ENCODE measurements at places on chromosomes 13 and 19.

GRCh38 chr13:106488076-106488475, 47.4 kb downstream of the EFNB2 start:
- DNase-seq: no peak

GRCh38 chr19:5330307-5330720, 10.3 kb downstream of the PTPRS start:
- no peak for DNase-seq

DNA sequence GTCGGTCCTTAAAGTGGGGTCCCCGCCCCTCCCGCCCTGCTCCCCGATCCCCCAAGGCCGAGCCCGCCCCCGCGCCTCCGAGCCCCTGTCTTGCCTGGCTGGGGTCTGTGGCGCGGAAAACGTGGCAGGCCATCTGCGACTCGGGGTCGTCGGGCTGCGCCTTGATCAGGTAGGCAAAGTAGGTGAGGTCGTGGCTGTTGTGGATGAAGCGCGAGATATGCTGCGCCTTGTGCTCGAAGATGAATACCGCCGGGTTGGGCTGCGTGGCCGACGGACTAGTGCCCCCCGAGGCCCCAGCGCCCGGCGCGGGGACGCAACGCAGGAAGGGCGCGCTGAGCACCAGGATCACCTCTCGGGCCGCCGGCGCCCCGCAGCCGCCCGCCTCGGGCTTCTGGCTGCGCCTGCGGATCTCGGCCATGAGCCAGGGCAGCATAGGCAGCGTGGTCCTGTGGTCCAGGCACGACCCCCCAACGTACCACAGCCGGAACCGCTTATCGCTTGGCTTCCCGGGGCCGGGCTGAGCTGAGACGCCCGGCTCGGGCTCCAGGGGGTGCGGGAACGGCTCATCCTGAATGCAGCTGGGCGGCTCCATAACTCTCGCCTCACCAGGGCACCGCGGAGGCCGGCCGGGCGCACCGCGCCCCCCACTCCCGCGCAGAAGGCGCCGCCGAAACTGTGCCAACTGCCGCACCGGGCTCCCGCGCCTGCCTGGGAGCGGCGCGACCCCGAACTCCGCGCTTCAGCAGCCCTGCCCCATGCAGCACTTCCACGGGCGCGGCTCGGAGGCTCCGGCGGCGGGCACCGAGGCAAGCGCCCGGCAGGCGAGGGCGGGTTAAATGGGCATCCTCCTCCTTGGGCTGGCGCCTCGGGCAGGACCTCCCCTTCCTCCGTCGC, 546 bp downstream of the TBC1D4 start:
- peak; percentile 14 for DNase-seq

- DNase-seq: no peak
These were observed 238 bp downstream of the ZNF260 start for GRCh38 chr19:36527873-36528193.

DNA sequence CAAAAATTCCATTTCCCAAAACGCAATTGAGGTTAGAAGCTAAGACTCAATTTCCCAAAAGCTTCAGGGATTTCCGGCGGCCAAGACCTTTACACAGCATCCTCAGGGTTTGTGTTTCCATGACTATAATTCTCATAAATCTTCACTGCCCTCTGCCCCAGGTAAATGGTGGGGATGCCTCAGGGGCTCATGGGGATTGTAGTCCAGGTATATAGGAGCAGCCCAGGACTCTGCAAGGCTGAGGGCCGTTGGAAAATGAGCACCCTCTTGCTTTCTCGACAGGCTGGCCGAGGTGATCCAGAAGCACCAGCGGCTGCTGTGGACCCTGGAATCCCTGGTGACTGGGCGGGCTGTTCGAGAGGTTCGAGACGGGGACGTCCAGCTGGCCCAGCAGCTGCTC, 6.4 kb downstream of the ALDH16A1 start:
- no peak for DNase-seq

GRCh38 chr19:7911508-7912143, 3.0 kb upstream of the TGFBR3L start:
- DNase-seq: no peak

GRCh38 chr13:114004420-114005205, 30.7 kb upstream of the C13orf46 start:
- DNase-seq: no peak
